ENCODE measurements at places on chromosomes 11 and 22.

DNA sequence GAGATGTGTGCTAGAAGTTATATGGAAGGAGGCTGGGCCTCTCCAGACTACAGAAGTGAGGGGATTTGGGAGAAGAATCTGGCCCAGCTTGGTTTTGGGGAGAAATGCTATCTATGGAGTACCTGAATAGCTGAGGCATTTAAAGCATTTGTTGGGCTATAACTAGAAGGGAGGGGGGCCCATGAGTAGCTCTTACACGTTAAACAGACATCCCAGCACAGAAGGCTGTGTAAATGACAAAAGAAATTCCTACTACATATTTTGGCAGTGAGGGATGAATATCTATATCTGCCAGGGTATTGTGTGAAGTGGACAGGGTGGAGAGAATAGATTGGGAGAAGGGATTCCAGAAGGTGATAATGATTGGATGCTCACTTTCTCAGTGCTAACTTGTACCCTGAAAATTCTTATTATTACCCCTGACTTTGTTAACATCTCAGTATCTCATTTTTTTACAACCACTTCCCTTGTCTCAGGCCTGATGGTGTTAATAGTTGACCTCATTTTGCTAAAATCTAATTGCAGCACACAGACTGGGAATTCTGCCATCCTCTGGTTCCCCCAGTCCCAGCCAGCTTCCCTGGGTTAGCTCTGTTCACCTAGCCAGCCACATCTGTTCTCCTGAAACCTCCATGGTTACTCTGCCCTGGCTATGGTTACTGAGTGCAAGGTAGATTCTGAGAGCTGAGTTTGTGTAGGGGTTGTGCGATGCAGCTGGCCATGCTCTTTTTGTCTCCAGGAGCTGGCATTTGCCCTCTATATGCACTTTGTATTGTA lies 28.8 kb upstream of the RRM1 start:
- DNase-seq, result no peak

DNA sequence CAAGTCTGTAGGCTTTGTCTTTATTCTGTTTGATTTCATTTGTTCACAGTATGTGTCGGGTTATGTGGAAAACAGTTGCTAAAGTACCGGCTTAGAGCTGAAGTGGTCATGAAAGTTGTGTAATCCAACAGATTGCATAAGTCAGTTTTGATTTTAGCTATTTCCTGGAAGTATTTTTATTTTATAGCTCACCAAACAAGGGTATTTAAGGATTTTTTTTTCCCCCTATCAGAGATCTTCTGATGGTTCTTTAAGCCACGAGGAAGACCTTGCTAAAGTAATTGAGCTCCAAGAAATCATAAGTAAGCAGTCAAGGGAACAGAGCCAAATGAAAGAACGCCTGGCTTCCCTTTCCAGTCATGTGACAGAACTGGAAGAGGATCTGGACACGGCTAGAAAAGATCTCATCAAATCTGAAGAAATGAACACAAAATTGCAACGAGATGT lies 55.9 kb downstream of the PPFIA1 start:
- DNase-seq, result no peak

DNA sequence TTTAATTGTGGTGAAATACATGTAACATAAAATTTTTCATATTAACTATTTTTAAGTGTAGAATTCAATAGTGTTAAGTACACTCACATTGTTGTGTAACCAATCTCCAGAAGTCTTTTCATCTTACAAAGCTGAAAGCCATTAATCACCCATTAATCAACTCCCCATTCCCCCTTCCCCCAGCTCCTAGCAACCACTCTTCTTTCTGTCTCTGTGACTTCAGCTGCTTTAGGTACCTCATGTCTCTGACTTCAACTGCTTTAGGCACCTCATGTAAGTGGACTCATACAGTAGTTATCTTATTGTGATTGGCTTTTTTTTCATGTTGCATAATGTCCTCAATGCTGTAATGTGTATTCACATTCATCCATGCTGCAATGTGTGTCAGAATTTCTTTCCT lies 150.8 kb upstream of the NTM start:
- DNase-seq, result no peak

DNA sequence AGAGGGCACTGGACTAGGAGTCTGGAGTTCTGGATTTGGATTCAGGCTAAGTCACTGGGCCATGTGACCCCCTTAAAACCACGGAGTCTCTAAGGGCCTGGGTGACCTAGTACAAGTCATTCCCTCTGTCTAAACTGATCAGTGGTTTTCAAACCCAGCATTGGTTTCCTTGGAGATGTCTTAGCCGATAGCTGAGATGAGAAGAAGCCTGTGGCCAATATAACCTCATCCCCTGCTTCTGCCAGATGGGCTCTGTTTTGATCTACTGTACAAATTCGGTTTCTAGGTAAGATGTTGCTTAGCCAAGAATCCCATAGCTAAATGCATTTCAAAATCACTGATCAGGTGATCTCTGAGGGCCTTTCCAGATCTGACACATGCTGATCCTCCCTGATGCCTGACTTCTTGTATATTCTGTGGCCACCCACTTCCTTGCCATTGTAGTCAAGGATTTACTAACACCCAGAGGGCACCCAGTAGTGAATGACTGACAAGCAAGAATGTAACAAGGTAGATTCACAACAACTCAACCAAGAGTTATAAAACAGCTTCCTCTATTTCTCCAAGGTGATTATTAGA lies 53.1 kb downstream of the GALNT18 start:
- no peak for DNase-seq

- no peak for DNase-seq
These were observed 5.4 kb downstream of the CRY2 start for GRCh38 chr11:45852712-45853101.

DNA sequence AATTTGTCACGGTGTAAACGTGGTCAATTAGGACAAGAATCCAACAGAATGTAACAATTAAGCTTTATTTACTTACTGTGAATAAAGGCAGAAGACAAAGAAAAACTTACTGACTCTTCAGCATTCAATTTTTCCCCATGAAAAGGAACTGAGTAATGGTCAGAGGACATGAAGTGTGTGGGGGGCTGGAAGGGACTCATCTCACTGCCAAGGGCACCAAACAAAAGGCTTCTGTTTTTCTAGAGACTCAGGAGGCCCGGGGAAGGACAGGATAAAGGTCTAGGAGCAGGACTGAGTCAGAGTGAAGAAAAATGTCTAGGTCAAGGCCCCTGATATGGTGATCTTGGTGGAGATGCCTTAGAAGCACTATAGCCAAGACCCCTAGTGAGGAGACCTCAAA lies 564.2 kb upstream of the ANO5 start:
- DNase-seq, result no peak

GRCh38 chr11:131305005-131305404 lies 65.4 kb upstream of the NTM start:
- no peak for DNase-seq

- peak; percentile 72 for DNase-seq
These were observed 6.8 kb downstream of the NAA40 start for GRCh38 chr11:63945477-63946163.

GRCh38 chr11:8928981-8929615 lies 3.6 kb downstream of the C11orf16 start:
- no peak for DNase-seq

- DNase-seq, result no peak
These were observed 251.3 kb upstream of the PLET1 start for GRCh38 chr11:112511911-112512310.

GRCh38 chr11:126723665-126724045 lies 276.9 kb downstream of the KIRREL3 start:
- no peak for DNase-seq

DNA sequence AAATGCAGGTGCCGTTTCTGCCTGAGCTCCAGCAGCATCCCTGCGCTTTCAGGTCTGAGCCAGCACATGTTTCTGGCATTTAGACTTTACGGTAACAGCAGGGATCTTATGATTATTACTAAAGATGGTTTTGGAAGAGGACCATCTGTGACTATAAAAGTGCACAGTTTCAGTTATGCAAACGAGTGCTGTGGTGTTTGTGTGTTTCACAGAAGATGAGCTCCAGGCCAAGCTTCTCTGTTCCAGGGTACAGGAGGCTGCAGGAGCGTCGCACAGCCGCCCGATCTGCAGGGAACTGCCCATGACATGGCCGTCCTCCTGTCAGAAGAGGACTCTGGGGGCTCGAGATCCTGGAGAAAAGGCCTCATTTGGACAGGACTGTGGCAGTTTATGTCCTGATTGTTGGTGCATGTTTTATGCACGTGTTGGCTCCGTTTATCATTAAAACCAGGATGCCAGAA lies 297.3 kb downstream of the TBC1D22A start:
- DNase-seq, result no peak

DNA sequence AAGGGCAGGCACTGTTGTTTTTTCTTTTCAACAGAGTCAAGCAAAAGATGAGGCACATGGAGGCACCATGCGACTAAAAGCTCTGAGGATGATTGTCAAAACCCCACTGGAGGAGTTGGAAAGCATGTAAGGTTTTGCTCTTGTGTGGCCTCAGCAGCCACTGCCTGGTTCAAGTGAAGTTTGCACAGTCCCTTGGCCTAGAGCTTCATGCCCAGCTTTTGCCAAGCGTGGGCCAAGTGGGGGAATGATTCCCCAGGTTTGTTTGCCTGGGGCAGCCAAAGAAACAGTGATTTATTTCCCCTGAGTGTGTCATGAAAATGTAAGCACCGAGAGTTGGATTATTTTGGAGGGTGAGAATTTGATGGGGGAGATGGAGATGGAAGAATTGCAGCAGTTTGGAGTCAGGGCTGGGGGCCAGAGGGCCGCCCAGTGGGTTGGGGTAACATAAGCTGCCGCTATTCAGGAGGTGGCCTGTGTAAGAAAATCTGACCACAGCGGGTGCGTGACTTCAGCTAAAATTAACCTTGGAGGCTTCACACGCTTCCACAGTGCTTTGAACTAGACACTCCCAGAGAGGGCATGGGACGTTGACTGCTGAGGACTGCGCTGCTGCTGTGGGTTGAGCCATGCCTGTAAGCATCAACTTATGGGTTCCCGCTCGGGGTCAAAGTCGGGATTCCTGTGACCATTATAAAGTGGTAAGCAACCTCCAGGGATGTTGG lies 100.7 kb downstream of the NAV2 start:
- no peak for DNase-seq

DNA sequence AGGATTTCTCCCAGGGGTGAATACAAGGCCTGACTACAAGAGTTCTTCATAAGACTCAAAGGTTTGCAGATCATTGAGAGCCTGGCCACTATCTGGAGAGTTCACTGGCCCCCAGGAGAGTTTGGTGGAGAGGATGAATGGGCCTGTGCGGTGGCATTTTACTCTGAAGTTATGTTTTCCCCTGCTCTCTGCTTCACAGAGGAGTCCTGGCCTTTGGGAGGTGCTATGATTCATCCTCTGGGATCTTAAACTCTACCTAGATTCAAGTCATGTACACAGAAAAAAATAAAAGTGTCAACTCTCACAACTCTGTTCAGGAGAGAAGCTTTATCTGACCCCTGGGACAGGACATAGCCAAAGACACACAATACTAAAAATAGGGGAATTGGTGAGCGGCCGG lies 159.1 kb upstream of the CARD18 start:
- no peak for DNase-seq

- no peak for DNase-seq
These were observed 434.7 kb downstream of the BRD1 start for GRCh38 chr22:49392841-49393510.

GRCh38 chr11:79400717-79401330 lies 40.0 kb downstream of the TENM4 start:
- peak; percentile 3 for DNase-seq

DNA sequence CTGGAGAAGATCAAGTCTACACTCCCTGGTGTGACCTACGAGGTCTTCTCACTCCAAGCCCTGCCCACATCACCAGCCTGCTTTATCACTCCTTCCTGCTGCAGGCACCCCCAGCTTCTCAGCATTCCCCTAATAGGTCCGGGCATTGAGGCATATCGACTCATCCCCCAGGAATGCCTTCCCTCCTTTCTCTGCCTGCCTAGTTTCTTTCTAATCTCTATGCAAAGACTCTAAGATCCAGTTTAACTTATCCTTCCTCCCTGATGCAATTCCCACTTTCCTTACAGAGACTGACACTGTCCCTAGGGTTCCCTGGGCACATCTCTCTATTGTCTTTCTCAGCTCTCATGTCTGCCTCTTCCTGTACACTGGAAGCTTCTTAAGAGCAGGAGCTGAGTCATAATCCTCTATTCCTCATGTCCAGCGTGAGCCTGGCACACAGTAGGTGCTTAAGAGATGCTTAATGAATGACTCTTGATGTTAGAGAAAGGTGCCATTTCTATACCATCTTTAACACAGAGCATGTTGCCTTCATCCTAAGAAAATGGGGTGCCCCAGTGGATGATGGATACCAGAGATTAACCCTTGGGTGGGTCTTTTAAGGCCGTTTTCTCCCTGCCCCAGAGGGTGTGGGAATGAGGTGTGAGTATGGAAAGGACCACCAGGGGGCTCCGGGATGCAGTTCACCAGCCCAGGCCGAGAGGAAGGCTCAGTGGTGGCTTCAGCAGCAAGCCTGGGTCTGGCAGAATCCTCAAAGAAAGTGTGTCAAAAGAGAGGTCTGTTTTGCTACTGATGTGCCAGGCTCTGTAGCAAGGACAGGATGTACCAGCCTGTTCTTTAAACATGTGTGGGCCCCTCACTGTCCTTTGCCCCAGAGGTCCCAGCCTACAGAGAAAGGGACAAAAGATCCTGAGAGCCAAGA lies 34.7 kb downstream of the PARVA start:
- DNase-seq, result peak; percentile 65

DNA sequence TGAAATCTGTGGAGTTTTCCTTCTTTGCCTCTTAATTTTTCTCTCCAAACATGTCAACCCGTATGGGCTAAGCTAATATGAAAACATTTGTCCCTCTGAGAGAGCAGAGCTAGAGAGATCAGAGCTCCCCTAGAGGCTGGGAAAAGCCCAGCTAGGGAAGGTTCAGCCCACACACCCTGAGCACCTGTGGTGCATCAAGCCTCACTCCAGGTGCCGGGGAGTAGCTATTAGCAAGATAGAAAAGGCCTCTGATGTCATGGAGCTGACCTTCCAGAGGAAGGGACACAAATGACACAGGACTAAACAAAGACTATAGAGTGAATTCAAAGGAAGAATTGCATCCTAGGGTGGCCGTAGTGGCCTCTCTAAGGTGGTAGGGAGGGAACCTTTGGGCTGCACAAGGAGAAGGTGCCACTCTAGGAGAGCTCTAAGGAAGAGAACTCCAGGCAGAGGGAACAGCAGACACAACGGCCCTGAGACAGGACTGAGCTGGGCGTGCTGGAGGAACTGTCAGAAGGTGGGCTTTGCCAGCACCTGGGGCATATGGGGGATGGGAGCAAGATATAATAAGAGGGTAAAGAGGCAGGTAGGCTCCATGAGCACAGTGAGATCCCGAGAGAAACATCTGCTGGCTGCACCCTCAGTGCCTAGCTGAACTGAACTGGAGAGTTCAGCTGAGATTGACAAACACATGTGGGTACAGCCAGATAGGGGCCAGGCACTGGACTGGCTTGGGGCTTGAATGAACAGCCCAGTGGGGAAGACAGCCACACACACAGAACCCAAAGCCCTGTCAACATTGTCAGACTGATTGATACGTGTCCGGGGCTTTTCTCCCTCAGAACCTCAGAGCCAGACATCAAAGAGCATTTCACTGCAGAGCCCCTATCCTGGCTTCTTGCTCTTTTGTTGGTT lies 65.5 kb upstream of the DRD2 start:
- DNase-seq, result peak; percentile 31

DNA sequence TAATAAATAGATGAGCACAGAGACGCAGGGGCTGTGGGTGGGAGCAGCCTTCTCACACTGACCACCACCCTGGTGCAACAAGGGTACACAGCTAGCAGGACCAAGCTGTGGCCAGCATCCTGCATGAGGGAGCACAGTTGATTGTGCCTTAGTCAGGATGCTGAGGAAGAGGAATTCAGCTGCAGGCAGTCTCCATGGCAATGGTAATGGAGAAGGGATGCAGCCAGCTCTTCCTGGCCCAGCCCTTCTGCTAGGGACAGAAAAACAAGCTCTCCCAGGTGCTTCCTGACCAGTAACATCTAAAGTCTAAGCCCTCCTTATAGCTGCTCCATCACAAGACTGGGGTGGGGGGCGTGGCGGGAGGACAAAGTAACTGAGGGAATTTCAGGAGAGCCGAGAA lies 363.5 kb downstream of the BUD13 start:
- no peak for DNase-seq

All from NCI-H2081 (cell line).